ENCODE measurements at places on chromosomes 2 and 18.
A peak's percentile ranks its signal among the peaks of the same experiment; 100 is the strongest.

GRCh38 chr2:201952187-201952586, 81.5 kb upstream of the FZD7 start:
- no peak overlapping the region for H3K4me3 ChIP-seq
- peaks cover 15% of the 10 kb centered on the region for H3K4me1 ChIP-seq
- H3K27me3 ChIP-seq = peaks cover 23% of the 10 kb centered on the region
- no peaks in the 10 kb centered on the region for H3K36me3 ChIP-seq

GRCh38 chr2:231612109-231612455, 19.4 kb downstream of the TEX44 start:
- H3K27ac ChIP-seq = peak overlapping the region; percentile 52
- peak overlapping the region; percentile 14 for H3K4me3 ChIP-seq
- peaks cover 23% of the 10 kb centered on the region for H3K4me1 ChIP-seq

GRCh38 chr2:207150284-207150683, 15.5 kb downstream of the KLF7 start:
- peaks cover 7% of the 10 kb centered on the region for H3K36me3 ChIP-seq
- no peak overlapping the region for H3K4me3 ChIP-seq
- no peak for DNase-seq
- no peak overlapping the region for H3K27ac ChIP-seq
- H3K4me1 ChIP-seq = peaks cover 5% of the 10 kb centered on the region
- H3K27me3 ChIP-seq = no peaks in the 10 kb centered on the region

DNA sequence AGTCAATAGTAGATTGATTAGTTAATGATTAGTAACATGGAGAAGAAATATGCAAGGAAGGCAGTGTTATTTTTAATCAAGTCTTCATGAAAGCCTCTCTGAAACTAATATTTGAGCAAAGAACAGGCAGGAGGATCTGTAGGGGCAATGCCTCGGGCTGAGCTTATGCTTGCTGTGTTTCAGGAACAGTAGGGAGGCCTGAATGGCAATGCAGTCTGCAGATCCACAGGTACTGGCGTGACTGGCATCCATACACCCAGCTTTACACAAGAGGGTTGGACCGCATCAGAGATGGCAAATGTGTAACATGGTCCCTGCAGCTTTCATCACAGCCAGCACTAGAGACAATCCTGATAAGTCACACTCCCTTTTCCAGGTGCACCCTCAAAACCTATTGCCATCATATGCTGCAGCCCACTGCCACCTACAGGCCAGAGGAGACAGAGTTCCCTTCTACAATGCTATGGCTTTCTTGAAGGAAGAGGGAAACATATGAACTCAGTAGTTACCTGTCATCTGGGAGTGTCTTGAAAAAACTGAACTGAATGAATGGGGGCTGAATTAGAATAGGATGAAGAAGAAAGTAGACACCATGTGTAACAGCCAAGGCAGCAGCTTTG, 582.4 kb upstream of the RAB6C start:
- peak; percentile 30 for DNase-seq
- no peak overlapping the region for H3K27ac ChIP-seq
- no peak overlapping the region for H3K4me3 ChIP-seq
- H3K27me3 ChIP-seq = peaks cover 3% of the 10 kb centered on the region
- no peaks in the 10 kb centered on the region for H3K36me3 ChIP-seq

DNA sequence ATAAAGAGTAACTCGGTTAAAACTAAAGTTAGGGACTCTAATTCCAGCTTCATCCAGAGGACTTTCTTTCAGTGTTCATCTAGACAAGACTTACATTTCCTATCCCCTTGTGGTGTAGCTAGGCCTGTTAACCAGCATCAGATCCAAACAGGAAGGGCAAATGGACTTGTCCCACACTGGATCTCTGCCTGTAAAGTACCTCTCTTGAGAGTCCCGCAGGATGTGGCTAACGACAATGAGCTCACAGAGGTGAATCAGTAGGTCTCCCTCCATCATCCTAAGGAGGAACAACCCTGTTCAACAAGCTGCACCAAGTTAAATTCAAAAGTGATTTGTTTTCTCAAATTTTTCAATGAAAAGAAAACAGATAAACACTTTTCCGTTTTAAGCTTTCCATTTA, 412.3 kb upstream of the RGPD4 start:
- no peaks in the 10 kb centered on the region for H3K27me3 ChIP-seq
- peaks cover 21% of the 10 kb centered on the region for H3K4me1 ChIP-seq
- H3K36me3 ChIP-seq = no peaks in the 10 kb centered on the region
- no peak overlapping the region for H3K4me3 ChIP-seq
- no peak for DNase-seq

- peak overlapping the region; percentile 11 for H3K4me3 ChIP-seq
- DNase-seq = no peak
- H3K4me1 ChIP-seq = peaks cover 18% of the 10 kb centered on the region
- no peaks in the 10 kb centered on the region for H3K27me3 ChIP-seq
Measured at GRCh38 chr2:190578158-190579057, 43.9 kb upstream of the NEMP2 start.

DNA sequence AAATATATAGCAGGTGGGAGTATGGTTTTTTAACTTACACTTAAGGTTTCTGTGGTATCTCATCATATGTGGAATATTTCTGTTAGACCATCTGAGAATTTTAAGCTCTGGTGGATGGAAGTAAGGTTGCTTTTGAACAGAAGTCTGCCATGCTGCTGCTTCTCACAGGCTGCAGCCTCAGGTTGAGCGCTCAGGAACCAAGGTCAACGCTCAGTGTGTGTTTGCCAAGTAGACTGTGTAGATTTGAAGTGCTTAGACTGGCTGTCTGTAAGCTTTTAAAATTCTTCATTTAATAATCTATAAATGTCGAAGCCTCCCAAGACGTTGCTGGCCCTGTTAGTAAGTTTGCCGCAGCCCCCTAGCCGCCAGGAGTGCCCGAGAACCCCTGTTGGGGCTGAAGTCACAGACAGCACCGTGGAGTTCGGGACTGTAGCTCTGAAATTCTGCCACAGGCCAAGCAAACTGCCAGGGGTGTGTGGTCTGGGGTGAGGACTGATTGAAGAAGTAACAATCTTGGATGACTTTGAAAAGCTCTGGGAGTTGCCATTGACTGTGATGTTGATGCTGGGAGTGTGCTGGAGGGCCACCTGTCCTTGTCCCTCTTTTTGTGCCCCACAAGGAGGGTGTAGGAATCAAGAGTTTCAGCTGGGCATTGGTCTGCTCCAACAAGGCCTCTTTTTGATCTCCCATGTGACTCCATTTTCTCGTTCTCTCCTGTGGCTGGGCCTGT, 26.9 kb downstream of the INPP4A start:
- H3K4me3 ChIP-seq = no peak overlapping the region
- H3K27me3 ChIP-seq = no peaks in the 10 kb centered on the region
- H3K27ac ChIP-seq = no peak overlapping the region
- no peak for DNase-seq
- H3K36me3 ChIP-seq = peaks cover 1% of the 10 kb centered on the region

DNA sequence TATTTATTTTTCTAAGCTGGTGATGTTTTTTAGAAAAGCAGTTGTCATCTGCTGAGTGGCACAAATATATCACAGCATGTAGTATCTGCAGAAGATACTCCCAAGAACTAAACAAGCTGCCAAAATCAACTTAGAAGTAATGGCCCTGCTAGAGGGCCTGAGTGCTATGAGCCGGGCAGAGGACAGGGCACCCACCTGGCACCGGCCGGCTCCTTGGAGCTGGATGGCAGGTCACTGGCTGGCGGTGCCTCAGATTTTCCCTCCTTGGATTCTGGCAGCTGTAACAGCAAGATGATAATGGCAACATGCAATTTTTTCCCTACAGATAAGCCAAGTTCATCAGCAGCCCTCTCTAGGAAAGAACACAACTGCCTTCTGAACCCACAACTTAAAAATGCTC, 79.7 kb downstream of the EMILIN2 start:
- H3K36me3 ChIP-seq = peaks cover 14% of the 10 kb centered on the region
- no peaks in the 10 kb centered on the region for H3K4me1 ChIP-seq

- no peaks in the 10 kb centered on the region for H3K36me3 ChIP-seq
- H3K27me3 ChIP-seq = peaks cover 48% of the 10 kb centered on the region
Measured at GRCh38 chr2:23327887-23328286, 57.1 kb upstream of the KLHL29 start.

DNA sequence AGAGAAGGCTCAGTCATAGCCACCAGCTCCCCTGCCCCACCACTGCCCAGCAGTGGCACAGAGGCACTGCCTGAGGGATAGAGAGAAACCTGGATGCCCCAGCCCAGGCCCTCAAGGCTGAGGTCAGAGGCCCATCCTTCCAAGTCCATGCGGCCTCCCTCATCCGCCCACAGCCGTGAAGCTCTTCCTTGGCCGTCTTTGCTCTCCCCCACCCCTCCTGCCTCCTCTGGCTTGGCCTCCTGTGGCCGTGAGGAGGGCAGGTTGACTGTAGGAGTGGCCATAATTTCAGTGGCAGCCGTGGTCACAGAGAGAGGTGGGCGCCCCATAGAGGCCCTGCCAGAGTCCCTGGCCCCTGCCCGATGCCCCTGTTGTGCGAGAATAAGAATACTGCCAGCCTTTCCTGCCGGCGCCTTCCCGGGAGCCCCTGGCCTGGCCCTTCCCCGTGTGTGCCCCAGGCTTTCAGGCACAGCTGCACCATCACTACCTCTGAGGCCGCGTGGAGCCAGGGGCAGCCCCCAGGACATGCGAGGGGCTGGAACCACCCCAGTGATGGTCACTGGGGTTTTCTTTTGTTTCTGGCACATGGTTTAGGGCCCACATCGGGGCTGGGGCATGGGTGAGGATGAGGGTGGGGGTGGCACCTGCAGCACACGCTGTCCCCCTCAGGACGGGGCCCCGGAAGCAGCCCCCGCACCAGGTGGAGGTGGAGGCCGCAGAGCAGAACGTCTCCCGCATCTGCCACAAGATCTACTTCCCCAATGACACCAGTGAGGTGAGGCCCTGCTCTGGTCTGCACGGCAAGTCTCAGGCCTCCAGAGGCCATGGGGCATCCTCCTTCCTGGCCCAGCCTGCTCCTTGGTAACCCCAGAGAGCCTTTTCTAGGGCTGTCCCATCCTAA, 13.1 kb upstream of the GPR17 start:
- H3K27me3 ChIP-seq = no peaks in the 10 kb centered on the region
- no peak overlapping the region for H3K4me3 ChIP-seq
- H3K27ac ChIP-seq = no peak overlapping the region
- DNase-seq = no peak
- H3K4me1 ChIP-seq = peaks cover 1% of the 10 kb centered on the region

DNA sequence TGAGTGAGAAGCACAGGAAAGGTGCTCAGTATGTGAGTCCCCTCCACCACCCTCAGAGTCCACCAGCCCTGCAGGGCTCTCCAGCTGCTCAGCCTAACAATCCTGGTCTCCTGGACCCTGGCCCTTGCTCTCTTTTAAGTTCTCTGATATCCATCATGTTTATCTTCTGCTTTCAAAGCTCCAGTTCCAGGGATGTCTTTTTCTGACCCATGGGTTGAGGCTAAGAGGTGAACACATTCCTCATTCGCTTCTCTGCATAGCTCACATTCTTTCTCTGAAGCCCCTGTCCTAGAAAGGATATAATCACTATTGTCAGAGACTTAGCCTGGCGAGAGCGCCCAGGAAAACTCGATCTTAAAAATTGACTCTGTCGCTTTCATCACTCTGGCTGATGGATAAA, 86.4 kb downstream of the ARL4C start:
- H3K27ac ChIP-seq = peak overlapping the region; percentile 90
- no peak for DNase-seq
- peaks cover 17% of the 10 kb centered on the region for H3K4me1 ChIP-seq
- no peaks in the 10 kb centered on the region for H3K36me3 ChIP-seq
- H3K27me3 ChIP-seq = no peaks in the 10 kb centered on the region

GRCh38 chr18:25896178-25896780, 194.1 kb downstream of the SS18 start:
- H3K4me3 ChIP-seq = no peak overlapping the region
- no peak for DNase-seq
- no peak overlapping the region for H3K27ac ChIP-seq
- H3K4me1 ChIP-seq = no peaks in the 10 kb centered on the region
- H3K36me3 ChIP-seq = no peaks in the 10 kb centered on the region

- H3K27me3 ChIP-seq = no peaks in the 10 kb centered on the region
- peaks cover 13% of the 10 kb centered on the region for H3K4me1 ChIP-seq
- no peak overlapping the region for H3K27ac ChIP-seq
- no peak overlapping the region for H3K4me3 ChIP-seq
Measured at GRCh38 chr18:7369006-7369405, 138.1 kb downstream of the LRRC30 start.

DNA sequence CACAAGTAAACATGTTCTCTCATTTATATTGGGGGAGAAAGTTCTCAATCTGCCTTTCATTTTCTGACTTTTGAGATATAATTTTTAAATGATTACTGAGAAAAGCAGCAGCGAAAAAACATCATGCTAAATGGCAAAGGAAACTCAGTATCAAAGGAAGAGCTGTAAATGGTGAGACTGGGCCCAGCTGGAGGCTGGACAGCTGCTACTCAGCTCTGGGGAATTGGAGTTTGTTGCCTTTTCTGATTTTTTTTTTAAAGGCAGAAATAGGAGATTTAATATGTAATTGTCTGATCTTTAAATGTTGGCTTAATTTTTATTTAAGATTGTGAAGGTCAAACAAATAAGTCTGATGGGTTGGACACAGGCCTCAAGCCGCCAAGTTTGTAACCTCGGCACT, 137.1 kb upstream of the TACR1 start:
- no peak overlapping the region for H3K4me3 ChIP-seq
- no peaks in the 10 kb centered on the region for H3K4me1 ChIP-seq
- no peaks in the 10 kb centered on the region for H3K36me3 ChIP-seq
- no peaks in the 10 kb centered on the region for H3K27me3 ChIP-seq
- no peak for DNase-seq
- H3K27ac ChIP-seq = no peak overlapping the region

- H3K4me1 ChIP-seq = no peaks in the 10 kb centered on the region
- DNase-seq = no peak
- H3K27me3 ChIP-seq = no peaks in the 10 kb centered on the region
- H3K36me3 ChIP-seq = no peaks in the 10 kb centered on the region
Measured at GRCh38 chr2:114814355-114814754, 371.9 kb downstream of the DPP10 start.

DNA sequence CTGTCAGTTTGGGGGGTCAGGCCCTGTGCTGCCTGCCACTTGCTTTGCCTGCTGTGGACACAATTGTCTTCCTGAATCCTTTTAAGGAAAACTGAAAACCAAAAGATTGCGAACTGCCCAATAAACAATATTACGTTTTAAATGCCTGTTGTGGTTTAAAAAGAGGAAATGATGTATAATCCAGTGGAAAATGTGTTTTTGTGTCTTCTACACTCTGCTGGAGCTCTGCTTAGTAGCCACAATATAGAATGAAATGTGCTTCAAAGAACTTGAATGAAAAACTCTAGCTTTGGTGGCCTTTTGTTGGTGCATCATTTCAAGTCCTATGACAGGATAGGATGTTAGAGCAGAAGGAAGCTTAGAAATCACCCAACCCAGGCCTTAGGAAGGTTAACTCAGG, 23.2 kb upstream of the CABYR start:
- no peak for DNase-seq
- peaks cover 6% of the 10 kb centered on the region for H3K36me3 ChIP-seq
- no peak overlapping the region for H3K4me3 ChIP-seq
- H3K27ac ChIP-seq = no peak overlapping the region
- H3K27me3 ChIP-seq = no peaks in the 10 kb centered on the region

- peak overlapping the region; percentile 90 for H3K4me3 ChIP-seq
- no peaks in the 10 kb centered on the region for H3K27me3 ChIP-seq
- peaks cover 8% of the 10 kb centered on the region for H3K36me3 ChIP-seq
- peaks cover 15% of the 10 kb centered on the region for H3K4me1 ChIP-seq
- peak overlapping the region; percentile 2 for H3K27ac ChIP-seq
- no peak for DNase-seq
Measured at GRCh38 chr2:96636551-96637171, 1.5 kb downstream of the KANSL3 start.
